ENCODE measurements at places on chromosomes 6 and 20. TPM values are rescaled to one million over a fixed set of nuclear protein-coding genes. Genes with fewer than 3 reads are reported as not detected.

DNA sequence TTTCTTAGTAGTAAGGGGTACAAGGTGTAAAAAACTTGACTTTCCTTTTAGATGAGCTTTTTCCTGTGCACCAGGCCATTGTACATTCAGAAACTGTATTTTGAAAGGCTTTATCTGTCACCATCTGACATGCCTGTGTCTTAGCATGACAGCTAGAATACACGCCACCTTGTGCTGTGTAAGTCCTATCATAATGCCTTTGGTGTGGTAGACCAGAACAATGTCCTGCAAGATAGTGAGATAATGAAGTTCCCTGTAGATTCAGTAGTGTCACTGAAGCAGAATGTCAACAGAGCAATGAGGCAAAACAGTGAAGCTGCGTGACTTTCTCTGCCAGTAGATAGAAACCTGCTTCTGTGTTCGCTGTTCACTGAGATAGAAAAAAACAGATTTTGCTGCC lies 105.8 kb downstream of the JAG1 start:
- no peak for DNase-seq

Gene LAMA5
- 110 TPM for total RNA-seq

DNA sequence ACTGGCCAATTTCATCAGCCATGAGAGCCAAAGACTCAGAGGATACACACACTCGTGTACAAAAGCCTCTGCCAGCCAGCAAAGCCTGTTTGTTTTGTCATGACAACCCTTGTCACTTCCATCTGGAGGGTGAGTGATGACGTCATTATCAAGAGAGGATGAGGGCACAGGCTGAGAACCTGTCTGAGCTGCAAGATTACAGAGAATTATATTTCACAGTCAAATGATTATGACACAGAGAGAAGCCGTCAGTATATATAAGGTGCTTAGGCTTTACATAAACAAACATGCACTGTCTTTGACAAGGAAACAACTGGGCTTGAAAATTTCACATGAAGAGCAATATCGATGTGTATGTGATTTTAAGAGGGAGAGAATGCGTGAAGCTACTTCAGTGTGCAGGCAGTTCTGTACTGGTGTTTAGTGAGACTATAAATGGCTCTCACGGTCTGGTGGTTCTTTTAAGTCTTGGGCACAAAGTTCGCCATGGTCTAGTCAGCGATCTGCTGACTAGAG lies 36.5 kb upstream of the BCLAF1 start:
- DNase-seq, result no peak

DNA sequence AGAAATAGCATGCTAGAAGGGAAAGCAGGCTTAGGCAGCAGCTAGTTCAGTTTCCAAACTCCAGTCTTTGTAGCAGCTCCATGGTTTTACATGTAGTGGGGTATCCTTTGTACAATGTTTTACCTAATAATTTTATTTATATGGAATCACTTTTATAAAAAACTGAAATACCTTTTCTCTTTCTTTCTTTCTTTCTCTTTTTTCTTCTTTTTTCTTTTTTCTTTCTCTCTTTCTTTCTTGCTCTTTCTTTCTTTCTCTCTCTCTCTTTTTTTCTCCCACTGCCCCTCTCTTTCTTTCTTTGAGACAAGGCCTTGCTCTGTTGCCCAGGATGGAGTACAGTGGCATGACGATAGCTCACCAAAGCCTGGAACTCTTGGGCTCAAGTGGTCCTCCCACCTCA lies 41.4 kb upstream of the FYN start:
- no peak for DNase-seq

Data from left ventricle myocardium superior (tissue), 1 donor.